Effector CD4-positive, alpha-beta T cell (primary cell): ENCODE measurements at places on chromosomes 1 and 21.

DNA sequence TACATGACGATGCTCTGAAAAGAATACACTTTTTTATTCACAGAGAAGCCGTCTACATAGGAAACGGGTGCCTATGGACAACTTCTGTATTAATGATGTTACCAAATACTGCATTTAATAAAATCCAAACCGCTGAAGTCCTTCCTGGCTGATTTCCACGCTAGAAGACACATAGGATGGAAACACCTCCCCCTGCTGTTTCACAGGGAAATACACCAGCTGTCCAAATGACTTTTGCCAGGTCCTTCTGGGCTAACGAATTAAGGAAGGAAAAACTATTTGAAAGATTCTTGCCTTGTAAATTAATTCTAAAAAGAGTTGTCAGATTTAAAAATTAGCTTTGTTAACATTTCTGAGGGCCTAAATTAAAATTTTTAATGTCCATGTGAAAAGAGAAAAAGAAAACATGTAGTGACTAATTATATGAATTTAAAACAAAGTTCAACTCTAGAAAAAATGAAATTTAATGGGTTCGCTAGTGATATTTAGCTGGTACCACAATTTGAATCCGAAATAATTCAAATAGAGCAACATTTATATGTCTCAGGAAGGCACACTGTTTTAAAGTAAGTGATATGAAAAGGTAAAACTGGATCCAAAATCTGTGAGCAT, 146.0 kb downstream of the RERE start:
- peak; percentile 7 for DNase-seq

- no peak for DNase-seq
Measured at GRCh38 chr1:89996450-89997110, 1.7 kb downstream of the ZNF326 start.

GRCh38 chr1:24888061-24888970, 41.8 kb downstream of the RUNX3 start:
- DNase-seq: no peak

DNA sequence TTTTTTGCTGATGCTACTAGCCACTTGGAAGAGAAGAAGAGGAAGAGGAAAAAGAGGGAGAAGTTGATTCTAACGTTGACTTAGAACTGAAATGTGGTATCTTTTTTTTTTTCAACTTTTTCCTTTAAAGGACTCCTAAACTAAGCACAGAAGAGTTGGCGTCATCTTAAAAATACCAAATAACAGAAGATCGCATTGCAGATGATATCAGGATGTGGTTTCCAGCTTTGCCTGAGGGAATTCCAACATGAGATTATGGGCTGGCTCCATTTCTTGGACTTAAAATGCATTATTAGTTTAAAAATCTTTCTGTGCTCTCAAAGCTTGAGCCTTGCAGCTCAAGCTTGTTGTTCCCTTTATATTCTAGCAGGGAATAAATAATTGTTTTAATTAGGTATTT, 29.8 kb downstream of the WDR3 start:
- DNase-seq: no peak

- DNase-seq: no peak
Measured at GRCh38 chr1:224881762-224882211, 47.7 kb upstream of the DNAH14 start.

- no peak for DNase-seq
Measured at GRCh38 chr21:23111070-23111600, 2112.9 kb downstream of the NCAM2 start.

GRCh38 chr21:42614811-42615351, 38.5 kb upstream of the PDE9A start:
- DNase-seq: peak; percentile 14

- no peak for DNase-seq
Measured at GRCh38 chr1:44264451-44264771, 51.1 kb downstream of the DMAP1 start.

- no peak for DNase-seq
Measured at GRCh38 chr21:26148840-26149354, 21.7 kb downstream of the APP start.

GRCh38 chr1:153535242-153536011, at the start of gene S100A6:
TSS of gene S100A6 (minus strand) at chr1:153535991. CDS start at chr1:153535339, 652 bp downstream.
- DNase-seq: peak; percentile 23

GRCh38 chr1:231180034-231180433, 18.2 kb downstream of the TRIM67 start:
- DNase-seq: no peak

DNA sequence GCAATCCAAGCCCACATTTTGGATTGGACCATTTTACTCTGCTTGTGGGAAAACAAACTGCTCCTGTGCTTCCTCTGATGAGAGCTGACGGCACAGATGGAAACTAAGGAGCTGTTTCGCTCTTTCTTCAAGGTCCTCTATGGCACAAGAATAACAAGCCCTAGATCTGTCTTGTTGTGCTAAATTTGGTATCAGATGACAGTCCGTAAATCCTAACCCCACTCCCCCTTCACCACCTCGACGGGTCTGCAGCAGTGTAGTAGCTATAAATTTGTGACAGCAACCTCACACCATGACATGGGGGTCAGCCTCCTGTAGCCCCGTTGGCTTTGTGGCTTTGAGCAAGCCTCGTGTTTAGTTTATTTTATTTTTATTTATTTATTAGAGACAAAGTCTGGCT, 85.9 kb downstream of the ADSS2 start:
- no peak for DNase-seq

- DNase-seq: no peak
Measured at GRCh38 chr1:14941864-14942263, 211.7 kb upstream of the TMEM51 start.

DNA sequence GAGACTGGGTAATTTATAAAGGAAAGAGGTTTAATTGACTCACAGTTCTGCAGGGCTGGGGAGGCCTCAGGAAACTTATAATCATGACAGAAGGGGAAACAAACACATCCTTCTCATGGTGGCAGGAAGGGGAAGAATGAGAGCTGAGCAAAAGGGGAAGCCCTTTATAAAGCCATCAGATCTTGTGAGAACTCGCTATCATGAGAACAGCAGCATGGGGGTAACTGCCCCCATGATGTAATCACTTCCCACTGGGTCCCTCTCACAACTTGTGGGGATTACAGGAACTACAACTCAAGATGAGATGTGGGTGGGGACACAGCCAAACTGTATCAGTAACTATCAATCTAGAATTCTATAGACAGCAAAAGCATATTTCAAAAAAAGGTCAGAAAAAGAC, 64.7 kb upstream of the ACTRT2 start:
- DNase-seq: no peak

DNA sequence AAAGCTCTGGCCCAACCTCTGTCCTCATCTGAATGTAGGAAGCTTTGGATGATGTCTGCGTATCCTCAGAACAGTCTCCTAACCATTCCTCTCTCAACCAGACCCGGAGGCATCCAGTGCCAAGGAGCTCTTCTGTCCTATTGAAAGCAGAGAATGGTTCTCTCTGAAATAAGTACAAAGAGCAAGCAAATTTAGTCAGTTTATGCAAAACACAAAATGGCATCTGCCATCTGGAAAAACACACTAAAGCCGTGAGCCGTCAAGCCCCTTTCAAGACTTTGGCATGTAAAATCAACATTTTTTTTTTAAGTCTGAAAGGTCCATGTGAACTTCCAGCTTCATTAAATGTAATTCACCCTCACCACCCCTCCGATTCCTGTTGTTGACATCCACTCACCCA, 21.7 kb upstream of the PROX1 start:
- no peak for DNase-seq

GRCh38 chr21:29289317-29289716, 9.4 kb upstream of the BACH1 start:
- no peak for DNase-seq

DNA sequence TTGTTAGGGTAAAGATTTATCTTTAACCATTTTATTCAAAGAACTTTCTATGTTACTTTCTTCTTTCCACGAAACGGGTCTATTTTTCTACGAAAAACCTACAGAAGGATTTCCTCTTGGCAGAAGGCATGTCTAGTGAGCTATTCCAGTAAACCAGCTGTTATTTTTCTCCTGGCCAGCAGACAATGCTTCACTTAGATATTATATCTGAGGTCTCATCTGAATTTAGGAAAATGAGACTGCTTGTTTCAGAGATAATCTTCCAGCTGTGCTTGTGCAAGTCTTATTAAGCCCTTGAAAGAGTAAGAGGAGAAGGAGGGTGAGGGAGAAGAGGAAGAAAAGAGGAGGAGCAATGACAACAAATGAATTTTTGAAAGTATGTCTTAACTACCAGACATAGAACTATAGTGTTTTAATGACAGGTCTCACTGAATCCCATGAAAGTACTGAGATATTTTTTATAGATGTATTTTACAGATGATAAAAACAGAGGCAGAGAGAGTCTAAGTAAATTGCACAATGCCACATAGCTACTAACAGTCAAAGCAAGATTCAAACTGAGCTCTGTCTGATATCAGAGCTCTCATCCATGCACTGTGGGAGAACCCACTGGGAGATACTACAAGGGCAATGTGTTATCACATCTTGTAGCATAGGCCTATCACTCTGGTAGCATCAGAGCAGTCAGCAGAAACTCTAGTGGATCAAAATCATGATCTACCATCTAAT, 54.6 kb upstream of the SAMSN1 start:
- DNase-seq: no peak

- DNase-seq: peak; percentile 30
Measured at GRCh38 chr1:84122780-84123382, 21.2 kb upstream of the PRKACB start.

DNA sequence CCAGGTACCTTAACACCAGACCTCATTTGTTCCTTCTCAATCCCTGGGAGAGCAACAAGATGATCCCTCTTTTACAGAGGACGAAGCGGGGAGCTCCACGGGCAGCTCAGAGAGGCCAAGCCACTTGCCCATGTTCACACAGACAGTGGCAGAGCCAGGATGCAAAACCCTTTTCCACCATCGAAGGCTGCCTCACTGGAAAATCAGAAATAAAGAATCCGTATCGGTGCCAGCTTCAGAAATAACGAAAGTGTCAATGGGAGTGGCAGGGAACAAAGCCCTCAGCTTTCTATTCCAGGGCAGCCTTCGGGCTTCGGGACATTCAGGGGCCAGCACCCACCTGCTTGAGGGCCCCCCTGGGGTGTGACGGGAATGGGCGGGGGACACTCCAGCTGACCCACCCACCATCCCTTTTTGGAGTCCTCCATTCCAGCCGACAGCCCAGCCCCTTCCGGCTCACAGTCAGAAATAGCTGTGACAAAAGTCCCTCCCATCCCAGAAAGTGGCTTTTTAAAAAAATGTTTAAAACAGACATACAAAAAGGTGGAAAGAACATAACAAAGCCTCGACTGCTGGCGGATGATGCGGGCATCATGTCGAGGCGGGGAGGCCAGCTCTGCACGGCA, 6.0 kb downstream of the IFFO2 start:
- DNase-seq: no peak

DNA sequence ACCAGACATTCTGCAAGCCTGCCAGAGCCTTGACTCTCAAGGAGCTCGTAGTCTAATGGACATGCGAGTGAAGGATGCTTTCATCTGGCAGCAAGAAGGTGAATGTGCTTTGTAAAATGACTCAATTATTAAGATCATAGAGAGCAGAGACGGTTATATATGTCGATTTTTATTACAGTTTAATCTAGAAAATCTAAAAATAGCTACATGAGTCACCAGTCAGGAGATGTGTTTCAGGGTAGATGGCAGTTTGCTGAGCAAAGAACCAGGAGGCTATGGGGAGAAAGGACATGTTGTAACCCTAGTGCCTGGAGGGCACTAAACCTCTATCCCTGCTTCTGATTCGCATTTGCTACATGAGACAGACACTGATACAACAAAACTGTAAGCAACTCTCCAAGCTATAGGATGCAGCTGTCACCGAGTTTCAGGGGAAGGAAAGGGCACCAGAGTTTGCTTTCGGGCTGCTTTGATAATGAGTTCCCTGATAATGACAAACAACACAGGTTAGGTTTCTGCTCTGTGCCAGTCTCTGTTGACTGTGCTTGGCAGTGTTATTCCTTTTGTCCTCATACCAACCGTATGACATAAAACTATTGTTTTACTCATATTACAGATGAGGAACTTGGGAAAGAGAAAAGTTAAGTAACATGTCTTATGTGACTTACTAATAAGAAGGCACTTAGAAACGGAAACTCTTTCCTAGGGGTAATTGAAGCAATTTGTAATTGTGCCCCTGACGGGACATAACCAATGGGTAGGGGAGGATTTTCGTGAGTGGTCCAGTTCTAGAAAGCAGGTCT, 43.2 kb downstream of the C1orf198 start:
- DNase-seq: no peak

DNA sequence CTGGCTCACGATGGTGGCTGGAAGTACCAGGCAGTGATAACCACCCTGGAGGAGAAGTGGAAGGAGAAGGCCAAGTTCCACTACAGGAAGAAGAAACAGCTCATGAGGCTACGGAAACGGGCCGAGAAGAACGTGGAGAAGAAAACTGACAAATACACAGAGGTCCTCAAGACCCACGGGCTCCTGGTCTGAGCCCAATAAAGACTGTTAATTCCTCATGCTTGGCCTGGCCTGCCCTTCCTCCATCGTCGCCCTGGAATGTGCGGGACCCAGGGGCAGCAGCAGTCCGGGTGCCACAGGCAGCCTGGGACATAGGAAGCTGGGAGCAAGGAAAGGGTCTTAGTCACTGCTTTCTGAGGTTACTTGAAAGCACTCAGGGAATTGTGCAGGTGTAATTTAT, 10.8 kb downstream of the IL24 start:
- no peak for DNase-seq

DNA sequence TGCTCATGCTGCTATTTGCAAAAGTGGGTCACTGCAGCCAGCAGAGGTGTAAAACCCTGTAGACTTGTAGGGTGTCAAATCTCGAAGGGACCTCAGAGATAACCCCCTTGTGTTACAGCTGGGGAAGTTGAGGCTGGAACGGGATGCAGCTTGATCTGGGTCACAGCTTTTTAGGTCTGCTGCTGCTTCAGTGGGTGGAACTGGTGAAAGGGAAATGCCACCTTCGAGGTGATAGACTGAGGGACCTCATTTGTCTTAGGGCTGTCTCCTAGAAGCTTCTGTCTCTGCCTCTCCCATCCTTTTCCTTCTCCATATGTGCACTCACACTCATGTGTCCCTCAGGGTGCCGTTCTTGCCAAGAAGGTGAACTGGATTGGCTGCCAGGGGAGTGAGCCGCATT, 35.4 kb downstream of the QSOX1 start:
- no peak for DNase-seq
